BJ (cell line): ENCODE measurements at places on chromosomes 6 and 20.
A peak's percentile ranks its signal among the peaks of the same experiment; 100 is the strongest.

DNA sequence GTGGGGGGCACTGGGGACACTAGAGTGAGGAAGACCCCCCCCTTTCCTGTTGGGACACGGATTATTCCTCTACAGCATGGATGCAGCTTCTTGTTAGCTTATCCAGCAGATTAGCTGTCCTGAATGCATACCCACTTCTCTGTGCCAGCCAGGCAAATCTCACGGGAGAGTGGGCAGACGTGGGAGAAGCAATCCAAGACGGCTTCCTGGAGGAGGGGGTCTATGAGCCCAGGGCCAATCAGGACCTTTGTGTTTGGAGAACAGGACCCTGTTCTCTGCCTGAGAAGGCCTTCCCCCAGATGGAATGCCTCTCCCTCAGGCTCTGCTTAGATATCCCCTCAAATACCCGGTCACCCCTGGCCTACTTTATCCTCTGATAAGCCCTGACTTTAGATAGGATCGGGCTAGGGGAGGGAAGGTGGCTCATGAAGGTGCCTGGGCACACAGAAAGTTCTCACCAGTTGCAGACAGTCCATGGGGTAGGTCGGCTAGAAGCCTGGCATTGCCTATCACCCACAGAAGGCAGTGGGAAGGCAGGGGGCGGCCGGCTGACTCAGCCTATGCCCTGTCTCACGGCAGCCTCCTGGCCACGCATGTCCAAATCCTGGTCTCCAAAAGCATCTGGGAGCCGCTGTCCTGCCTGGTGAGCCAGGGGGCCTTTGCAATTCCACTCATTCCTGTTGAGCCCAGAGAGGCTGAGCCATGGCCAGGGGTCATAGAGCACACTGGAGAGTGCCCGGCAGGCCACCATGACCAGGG lies 34.7 kb downstream of the SUN5 start:
- no peak for DNase-seq

GRCh38 chr6:45870531-45870930 lies 145.1 kb downstream of the CLIC5 start:
- no peak for DNase-seq

DNA sequence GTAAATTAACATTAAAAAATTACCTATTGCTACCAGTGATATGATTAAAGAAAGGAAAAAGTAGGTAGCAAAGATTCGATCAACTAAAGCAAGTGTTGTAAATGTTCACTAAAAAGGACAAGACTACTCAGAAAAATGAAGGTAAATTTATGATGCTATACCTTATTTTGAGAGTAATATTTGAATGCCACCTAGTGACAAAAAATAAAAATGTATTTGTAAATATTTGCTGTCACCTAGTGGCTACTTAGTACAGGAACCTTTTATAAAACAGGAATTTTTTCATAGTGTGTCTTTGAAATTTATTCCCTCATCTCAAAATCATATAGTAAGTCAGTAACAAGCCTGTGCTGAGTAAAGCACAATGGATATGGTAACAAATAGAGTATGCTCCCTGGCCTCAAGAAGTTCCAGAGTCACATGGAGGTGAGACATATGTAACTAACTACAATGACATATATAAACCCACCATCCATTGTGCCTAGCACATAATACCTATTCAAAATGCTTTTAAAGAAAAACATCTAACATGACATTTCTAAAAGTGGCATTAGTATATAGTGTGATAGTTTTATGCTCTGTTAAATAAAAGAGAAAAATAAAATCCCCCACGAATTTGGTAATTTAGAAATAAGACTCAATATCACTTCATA lies 193.1 kb upstream of the SIM1 start:
- DNase-seq: no peak

- no peak for DNase-seq
These were observed 234.9 kb upstream of the MCHR2 start for GRCh38 chr6:100228834-100229441.

DNA sequence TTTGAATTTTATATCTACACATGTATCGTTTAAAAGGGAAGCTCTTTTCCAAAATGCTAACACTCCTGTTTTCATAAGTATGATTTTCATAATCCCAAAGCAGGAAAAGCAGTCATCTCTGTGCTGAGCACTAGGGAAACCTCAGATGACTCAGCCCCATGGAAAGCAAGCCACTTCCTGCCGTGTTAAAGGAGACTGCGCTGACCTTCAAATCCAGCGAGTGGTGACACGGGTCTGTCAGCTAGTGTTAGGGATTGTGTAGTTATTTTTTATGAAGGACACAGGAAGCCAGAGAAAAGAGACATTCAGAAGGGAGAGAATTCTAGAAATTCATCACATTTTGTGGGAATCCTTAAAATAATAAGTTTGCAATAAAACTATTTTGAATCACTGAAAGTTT lies 57.0 kb upstream of the CD93 start:
- DNase-seq: peak; percentile 53

DNA sequence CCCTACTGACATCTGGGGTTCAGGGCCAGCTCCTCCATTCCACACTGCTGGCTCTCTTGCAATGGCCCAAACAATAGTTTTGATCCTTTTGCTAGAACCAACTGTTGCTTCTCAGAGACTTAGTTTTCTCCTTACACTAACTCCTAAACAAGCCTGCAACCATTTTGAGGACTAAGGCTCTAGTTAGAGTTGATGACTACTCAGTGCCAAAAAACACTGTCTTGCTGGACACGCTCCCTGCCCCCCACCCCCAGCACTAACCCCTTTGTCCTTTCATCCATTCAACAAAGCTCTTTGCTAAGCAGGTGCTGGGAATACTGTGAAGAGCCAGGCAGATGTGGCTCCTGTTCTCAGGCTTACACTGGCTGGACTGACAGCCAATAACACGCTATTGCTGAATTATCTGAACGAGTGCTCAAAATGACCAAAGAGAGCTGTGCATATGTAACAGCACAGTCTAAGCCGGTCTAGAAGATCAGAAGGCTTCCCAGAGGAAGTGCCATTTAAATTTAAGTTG lies 17.6 kb downstream of the GCLC start:
- DNase-seq: no peak

DNA sequence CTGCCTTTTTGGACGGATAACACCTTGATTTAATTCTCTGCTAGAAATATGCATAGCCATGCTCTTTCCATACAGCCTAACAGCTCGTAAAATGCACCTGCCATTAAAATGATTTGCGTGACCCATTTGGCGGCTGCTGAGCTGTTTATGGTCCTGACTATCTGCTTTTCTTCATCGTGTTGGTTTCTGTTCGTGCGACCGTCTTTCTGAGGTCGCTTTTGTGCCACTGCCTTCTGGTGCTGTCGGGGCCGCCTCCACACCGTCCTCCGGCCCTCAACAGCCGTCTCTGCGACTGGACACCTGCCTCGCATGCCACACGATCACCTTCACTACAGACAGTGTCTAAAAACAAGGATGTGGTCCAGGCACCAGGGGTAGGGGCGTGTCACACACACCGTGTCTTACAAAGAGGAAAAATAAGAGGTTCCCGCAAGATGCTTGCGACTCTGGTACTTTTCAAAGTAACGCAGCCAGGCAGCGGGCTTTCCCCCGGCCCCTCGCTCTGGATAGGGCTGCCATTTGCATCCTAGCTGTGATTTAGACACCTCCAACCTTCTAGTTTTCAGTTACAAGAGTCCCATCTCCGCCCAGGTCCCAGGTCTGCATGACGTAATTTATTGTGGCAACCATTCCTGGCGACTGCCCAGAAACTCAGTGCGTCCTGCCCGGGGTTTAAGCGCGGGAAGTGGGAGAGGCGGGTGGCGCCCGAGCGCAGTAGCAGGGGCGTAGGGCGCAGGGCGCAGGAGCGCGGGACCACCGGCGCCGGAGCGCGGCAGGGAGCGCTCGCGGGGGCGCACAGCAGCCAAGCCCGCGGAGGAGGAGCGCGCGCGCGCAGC lies at the start of gene STMND1:
TSS of gene STMND1 (plus strand) at position 629 of the 836 bp plus-strand sequence. CDS start 208 bp downstream, outside the sequence.
- no peak for DNase-seq

DNA sequence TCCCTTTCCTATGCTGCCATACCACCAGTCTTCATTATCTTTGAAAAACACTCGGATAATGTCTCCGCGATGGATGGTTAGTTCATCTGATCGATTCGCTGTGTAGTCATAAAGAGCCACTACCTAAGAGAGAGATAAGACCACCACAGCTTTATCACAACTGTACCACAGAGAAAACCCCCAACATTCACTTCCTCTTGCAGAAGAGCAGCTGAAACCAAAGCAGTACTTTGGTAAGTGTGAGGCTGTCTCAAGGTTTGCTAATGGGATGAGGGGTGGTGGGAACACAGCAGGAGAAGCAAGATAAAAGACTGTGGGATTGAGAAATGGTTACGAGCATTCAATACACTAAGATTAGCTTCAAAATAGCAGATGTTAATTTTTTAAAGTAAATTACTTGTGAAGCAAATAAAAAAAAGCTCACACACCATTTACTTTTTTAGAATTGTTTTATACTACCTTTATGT lies 142.1 kb downstream of the MYB start:
- no peak for DNase-seq

GRCh38 chr6:149153100-149153499 lies 164.4 kb upstream of the TAB2 start:
- no peak for DNase-seq

DNA sequence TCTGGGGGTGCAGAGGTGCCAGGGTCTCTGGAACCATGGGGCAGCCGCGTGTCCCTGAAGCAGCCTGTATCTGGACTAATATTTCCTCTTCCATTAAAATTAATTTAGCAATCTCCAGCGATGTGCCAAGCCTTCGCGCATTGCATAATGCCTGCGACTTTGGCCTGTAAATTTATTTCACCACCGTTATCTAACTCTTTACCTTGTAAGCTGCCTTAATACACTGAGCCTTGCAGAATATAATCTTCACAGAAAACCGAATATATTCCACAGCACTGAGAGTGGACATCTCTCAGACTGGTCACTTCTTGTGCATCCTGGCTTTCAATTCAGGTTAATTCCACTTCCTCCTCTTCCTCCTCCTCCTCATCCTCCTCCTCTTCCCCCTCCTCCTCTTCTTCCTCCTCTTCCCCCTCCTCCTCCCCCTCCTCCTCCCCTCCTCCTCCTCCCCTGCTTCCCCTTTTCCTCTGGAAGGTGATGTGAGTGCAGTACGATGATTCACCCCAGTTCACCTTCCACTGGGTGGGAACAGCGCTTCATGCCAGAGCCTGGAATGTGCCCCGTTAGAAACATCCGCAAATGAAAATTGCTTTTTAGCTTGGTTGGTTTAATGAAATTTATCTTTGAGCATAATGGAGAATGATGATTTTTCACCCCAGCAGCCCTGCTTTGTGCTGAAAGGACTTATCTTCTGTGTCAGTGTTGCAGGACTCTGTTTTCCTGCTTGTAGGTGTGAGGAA lies 101.4 kb downstream of the CDH4 start:
- no peak for DNase-seq

DNA sequence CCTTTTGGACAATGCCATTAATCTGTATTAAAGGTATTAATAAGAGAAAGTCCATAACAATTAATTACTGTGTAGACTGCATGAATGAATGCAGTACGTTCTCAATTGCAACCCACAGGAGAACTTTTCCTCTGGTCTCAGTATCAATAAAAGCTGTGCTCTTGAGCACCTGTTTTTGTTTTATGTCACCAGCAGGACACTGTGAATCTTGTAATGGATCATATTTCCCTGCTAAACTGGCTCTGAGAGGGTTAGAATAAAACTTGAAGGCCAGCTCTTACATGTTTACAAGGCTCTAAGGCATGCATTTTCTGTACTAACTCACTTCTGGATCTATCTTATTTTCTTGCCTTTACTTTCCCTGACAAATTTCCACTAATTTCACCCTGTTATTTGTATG lies 214.3 kb upstream of the PLN start:
- DNase-seq: no peak

GRCh38 chr6:110615722-110616121 lies 139.3 kb upstream of the SLC22A16 start:
- no peak for DNase-seq

GRCh38 chr20:38859070-38859690 lies 53.7 kb downstream of the PPP1R16B start:
- DNase-seq: no peak

DNA sequence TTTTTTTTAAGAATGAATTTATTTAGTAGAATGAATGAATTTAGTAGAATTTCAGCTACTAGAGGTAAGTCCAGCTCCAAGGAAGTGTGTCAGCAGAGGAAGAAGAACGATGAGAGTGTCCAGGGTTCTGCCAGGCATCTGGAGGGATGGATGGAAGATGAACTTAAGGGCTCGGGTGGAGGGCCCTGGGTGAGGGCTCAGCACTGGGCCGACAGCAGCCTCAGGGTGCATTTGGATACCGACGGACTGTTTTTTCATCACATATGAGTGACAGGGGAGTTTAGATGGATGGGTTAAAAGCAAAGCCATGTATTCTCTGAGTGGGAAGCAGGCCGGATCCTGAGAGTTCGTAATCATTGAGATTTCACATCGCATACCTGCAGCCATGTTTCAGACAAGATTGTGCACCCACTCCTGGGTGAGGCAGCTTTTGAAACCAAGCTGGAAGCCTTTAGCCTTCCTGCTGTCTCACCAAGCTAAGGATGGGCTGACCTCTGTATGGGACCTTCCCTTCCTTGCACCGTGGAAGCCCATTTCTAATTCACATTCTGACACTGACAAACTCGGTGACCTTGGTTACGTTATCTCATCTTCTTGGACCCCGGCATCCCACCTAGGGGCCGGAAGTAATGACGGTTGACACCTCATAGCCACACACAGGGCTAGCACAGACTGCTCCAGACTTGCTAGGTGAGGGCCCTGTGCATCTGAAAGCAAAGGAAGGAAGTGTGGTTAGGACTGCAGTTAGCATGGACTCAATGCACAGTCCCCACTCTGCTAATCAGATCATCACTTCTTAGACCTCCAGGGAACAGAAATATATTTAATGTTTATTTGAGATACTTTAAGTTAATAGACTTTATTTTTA lies 228.5 kb downstream of the SLC24A3 start:
- no peak for DNase-seq

DNA sequence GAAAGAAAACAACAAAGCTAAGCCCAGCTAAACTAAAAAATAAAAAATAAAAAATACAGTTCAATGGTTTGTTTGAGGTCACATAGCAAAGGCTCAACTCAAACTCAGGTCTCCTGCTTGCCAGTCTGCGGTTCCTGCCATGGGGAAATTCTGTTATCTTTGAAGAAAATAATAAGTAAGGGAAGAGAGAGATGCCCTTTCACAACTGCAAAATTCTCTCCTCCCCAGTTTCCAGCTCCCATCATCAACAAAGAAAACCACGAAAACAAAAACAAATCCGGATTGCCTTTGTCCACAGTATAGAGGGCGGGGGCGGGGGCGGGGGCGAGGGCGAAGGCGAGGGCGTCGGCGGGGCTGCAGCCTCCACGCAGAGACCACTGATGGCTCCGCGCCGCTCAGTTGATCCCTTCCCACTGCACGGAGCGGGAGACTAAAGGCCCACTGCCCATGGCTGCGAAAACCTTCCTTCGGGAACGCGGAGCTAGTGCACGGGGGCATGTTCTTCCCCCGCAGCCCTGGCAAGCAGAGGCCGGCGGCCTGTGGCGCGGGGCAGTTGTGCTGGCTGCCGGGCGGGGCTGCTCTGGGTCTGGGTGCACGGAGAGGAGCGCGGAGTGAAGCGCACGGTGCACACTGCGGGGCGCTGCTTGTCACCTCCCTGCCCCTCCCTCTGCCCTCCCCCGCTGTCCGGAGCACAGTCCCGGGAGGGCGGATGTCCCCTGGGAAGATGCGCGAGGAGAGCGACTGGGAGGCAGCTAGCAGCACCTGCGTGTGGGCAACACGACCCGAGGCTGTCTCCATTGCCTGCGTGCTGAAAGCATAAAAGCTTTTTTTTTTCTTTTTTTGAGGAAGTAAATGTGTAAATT lies 54.1 kb upstream of the TPD52L1 start:
- DNase-seq: no peak
